Activated CD4-positive, alpha-beta T cell treated with anti-CD3 and anti-CD28 coated beads, Interleukin-2, amount 50 U/mL, for 1 hour (primary cell): ENCODE measurements at places on chromosomes 16 and 17.

GRCh38 chr16:54862529-54862928 lies 68.1 kb upstream of the IRX5 start:
- no peak for DNase-seq

DNA sequence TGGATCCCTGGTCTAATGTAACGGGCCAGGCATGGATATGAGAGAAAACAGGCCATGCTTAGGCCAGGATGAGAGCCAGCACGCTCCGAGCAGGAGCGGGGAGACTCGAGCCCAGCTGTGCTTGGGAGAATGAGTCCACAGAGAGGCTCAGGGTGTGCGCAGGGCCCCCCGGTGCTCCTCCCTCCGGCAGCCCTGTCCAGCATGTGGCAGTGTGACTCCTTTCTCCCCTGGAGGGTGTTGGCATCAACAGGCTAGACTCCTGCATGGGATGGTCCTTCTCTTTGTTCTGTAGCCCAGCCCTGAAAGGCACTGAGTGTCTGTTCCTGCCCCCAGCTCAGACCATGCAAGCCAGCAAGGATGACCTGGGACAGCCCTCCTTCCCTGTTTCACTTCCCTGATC lies 23.4 kb downstream of the PGS1 start:
- DNase-seq = no peak

GRCh38 chr17:51059781-51060180 lies 60.9 kb downstream of the SPAG9 start:
- no peak for DNase-seq

GRCh38 chr16:18983565-18984434 lies at the start of gene TMC7:
TSS of gene TMC7 (plus strand) at chr16:18983934. CDS start at chr16:18984064, 130 bp downstream.
- DNase-seq = peak; percentile 2

DNA sequence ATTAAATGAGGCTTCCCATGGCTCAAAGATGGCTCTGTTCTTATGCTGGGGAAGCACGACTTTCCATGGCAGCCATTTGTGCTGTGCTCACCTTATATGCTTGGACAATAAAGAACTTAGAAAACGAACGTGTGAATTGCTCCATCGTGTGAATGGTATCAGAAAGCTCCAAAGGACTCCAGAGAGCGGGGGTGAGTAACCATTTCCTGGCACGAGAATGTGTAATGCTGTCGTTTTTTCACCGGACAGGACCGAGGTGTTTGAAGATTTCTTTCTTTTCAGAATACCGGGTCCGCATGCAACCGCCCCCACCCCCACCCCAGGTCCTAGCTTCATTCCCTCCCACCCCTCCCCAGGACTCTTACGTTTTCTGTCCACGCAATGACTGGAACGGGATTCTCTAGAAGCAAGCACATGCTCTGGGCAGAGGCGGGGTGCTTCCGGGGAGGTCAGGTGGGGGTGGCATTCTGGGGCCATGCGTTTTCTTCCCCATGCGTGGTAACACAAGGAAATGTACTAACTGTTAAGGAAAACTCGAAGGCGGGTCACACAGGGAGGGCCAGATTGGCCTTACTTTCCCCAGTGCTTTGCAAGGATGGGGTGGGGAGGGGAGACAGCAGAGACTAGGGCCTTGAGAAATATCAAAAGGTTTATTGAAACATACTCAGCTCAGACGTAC lies 26.2 kb downstream of the GPRC5B start:
- DNase-seq = no peak

GRCh38 chr17:57539529-57540301 lies 205.4 kb downstream of the CCDC182 start:
- DNase-seq = no peak

DNA sequence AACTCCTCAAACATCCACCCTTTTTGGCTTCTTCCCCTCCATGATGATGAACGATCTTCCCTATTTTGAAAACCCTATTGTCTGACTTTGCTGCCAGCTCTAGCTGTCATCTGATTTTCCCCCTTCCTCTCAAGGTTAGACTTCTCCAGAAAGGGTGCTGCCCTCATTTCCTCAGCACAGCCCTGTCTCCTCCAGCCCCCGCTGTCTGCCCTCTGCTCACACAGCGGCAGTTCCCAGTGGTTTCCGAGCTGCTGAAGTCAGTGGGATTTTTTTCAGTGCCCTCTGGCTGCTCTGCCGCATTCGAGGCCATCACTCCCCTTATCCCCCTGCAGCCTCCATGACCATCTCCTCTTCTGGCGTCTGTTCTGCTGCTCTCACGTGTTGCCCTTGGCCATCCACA lies 26.6 kb upstream of the C17orf107 start:
- DNase-seq = no peak

DNA sequence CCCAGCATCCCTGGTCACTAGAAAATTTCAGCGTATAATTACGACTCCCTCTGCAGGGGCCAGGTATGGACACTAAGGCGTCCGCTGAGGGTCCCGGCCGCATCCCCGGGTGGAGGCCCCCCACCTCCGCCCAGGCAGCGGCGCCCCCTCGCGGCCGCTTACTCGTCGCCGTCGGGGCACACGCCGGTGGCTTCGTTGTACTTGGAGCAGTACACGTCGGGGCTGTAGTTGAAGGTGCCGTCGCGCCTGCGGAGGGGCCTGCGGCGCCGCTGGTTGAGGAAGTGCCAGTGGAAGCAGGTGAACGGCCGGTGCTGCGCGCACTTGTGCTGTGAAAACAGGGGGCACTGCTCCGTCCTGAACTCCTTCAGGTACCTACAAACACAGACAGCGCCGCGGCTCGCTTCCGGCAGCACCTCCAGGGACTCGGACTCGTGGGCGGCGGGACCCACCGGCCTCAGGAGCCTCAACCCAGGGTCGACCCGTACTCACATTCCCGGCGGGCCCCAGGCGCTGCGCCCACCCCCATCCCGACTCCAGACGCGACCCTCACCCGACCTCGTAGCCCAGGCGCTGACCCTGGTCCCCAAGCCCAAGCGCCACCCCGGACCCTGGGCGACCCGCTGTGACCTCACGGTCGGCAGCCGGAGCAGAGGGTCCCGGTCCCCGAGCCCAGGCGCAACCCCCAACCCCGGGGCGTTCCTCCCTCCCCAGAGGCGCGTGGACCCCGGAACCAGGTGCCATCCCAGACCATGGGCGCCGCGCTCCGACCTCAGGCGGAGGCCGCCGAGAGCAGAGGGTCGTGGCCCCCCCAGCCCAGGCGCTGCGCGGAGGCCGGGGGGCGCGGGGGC lies 596 bp downstream of the UNKL start:
- DNase-seq = peak; percentile 57

GRCh38 chr17:67359960-67360791 lies 6.2 kb downstream of the PSMD12 start:
- DNase-seq = peak; percentile 43

DNA sequence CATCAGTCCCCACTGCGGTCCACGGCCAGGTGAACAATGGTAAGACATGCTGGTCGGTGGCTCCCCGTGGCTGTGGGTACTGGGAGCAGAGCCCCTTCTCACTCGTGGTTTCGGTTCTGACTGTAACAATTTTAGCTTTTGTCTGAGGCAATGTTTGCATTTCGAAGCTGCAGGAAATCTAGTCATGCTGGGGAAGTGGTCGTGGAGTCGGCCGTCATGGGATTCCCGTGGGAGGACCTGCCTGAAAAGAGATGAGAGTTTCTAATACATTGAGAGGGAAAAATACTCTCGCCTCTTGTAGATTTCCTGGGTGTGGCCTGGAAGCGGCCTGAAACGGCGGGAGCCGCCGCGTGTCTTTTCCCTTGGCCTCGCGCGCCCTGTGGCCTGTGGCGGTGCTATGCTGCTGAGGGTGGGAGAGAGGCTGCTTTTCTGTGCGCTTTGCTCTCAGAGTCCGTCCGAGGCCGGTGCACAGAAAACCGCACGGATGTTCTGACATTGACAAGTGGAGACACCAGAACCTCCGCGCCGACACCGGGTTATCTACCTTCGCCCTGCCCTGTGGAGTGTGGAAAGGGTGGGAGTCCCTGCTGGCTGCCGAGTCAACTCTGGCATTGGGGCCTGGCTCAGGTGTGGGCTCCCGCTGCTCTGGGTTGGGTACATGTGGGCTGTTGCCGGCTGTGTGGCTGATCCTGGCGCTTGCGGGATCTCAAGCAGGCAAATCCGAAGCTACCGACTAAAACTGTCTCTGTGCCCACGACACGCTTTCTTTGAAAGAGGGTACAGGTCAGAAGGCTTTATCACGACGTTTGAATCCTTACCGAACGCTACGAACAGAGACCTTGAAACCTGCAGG lies 60.8 kb downstream of the WDR45B start:
- no peak for DNase-seq

DNA sequence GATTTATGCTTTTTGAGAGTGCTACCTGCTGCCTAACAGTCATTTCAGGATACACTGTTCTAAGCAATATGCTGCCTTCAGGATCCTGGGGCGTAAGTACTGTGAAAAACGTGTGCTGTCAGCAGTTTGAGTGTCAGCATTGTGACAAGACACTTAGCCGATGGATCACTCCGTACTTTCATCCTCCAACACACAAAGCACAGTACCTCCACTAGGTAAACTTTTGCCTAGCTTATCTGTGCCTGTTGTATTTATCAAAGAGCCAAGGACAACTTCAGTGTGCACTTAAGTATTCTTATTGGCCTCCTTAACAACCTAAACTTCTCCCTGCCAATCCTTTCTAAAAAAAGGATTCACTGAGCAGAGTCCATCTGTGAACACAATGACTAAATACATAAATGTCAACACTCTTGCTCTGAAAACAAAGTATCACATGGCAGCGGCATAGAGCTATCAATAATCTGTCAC lies 33.8 kb upstream of the PHLPP2 start:
- no peak for DNase-seq

DNA sequence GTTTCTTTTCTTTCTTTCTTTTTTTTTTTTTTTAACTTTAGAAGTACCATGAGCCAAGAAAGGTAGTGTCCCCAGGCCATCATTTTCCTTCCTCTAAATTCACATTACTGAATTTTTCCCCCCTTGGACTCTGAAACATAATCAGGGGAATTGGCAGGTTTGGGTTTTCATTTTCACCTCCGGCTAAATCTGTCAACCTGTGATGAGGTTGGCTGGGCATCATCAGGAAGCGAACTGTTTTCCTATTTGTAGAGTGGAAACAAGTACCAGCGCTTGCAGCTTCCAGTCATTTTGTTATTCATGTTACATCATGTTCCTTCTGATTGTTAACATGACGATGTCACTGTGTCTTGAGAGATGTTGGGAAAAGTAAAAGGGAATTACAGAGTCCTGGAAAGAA lies 641.9 kb upstream of the RBFOX1 start:
- DNase-seq = no peak

DNA sequence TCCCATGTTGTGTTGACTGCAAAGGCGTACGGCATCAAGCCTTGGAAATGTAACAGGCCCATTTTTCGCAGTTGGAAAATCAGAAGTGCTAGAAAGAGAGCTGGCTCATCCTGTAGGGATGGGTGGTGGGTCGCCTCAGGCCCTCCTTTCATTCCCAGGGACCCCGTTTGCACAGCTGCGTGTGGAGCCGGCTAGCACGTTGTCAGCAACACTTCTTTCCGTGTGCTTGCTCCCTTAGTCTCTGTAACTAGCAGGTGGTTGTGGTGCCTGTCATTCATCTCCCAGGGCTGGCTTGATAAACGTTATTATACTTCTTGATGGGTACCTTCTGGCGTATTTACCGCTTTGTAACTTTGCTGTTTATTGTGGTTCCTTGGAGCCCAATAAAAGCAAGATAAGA lies 239.0 kb upstream of the CACNG5 start:
- DNase-seq = no peak

GRCh38 chr17:50168319-50168718 lies 2.5 kb downstream of the SGCA start:
- no peak for DNase-seq

DNA sequence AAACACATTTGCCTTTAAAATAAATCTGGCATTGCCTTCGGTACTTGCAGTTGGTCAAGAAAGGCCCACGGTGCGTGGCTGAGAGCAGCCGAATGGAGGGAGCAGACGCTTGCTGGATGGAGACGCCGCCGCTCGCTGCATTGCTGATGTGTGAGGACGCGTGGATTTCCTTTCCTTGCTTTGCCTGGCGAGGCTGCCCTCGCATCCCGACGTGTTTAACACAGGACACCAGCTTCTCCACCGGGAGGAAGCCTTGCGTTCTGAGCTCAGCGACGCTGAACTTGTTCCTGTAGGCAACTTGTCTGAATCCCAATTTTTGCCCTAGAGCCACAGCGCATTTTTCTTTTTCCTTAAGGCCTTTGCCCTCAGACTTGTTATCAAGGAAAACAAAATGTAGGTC lies 45.8 kb downstream of the COX4I1 start:
- DNase-seq = no peak

- no peak for DNase-seq
Observed at GRCh38 chr17:68221786-68222185, 26.1 kb upstream of the AMZ2 start.

GRCh38 chr17:74187761-74188160 lies 15.7 kb upstream of the RPL38 start:
- DNase-seq = no peak

GRCh38 chr17:39963829-39964228 lies 1.0 kb downstream of the GSDMA start:
- no peak for DNase-seq

DNA sequence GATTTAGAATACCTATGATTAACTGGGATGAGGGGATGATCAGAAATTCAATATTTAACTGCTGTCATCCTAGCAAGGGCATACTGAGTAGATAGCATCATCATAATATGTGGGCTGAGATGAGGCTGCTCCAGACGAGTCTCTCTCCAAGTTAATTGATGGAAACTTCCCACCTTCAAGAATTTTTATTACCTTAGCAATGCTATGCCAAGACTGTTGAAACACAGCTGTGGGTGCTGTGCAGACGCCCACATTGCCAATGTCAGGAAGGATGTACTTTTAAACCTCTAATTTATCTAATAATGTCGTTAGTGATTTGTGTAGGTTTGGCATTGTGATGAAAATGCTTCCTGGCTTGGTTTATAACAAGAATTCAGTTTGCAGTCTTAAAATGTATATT lies 170.4 kb downstream of the TRIM37 start:
- no peak for DNase-seq

DNA sequence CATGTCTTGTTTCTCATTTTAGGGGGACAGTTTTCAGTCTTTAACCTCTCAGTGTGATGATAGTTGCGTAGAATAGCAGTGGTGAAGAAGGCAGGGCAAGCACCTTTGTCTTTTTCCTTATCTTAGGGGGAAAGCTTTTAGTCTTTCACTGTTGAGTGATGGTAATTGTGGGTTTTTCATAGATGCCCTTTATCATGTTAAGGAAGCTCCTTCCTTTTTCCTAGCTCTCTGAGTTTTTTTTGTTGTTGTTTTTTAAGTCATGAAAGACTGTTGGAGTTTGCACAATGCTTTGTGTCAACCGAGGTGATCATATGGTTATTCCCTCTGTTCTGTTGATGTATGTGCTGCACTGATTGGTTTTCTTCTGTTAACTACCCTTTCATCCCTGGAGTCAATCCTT lies 15.7 kb downstream of the NOL11 start:
- no peak for DNase-seq
